Activated CD4-positive, alpha-beta T cell treated with anti-CD3 and anti-CD28 coated beads for 36 hours (primary cell): ENCODE measurements at places on chromosomes 12 and 14. TPM values are rescaled to one million over a fixed set of nuclear protein-coding genes. Genes with fewer than 3 reads are reported as not detected.

DNA sequence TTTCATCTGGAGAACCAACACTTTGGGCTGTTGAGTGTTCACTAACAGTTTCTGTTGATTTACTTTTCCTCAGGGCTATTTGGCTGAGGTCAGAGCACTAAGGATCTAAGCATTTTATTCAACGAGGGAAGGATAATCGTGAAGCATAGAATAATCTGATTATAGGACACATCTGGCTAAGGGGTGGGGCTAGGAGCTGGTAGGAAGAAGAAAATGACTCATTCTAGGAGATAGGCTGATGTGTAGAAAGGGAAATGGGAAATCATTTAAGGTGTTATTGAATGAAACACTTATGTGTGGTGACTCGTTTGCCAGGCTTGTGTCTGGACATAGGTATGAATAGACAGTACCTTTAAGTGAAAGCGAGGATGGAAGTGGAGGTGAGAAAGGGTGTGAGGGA is 167.2 kb downstream of the ETNK1 start:
- DNase-seq = no peak

- DNase-seq = peak; percentile 46
Measured at GRCh38 chr12:92908108-92908507, 21.0 kb downstream of the EEA1 start.

DNA sequence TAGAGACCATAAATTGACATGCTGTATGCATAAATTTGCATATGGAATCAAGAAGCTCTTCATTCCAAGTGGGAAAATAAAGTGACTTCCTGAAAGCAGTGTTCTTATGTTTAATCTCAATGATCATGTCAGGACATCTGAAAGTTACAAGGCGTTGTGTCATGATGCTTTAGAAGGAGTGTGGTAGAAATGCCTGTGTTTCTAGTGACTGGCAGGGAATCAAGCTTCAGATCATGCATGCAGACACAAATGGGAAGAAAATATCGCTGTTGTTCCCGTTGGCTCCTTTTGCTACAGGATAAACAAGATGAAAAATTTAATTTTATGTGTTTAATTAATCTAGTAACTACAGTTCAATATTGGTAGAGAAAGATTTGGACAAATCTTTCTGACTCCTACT is 298.1 kb upstream of the SYT1 start:
- no peak for DNase-seq

- no peak for DNase-seq
Measured at GRCh38 chr12:17064834-17065233, 458.9 kb upstream of the LMO3 start.

GRCh38 chr12:127998988-127999387 is 268.0 kb upstream of the TMEM132C start:
- DNase-seq = no peak

DNA sequence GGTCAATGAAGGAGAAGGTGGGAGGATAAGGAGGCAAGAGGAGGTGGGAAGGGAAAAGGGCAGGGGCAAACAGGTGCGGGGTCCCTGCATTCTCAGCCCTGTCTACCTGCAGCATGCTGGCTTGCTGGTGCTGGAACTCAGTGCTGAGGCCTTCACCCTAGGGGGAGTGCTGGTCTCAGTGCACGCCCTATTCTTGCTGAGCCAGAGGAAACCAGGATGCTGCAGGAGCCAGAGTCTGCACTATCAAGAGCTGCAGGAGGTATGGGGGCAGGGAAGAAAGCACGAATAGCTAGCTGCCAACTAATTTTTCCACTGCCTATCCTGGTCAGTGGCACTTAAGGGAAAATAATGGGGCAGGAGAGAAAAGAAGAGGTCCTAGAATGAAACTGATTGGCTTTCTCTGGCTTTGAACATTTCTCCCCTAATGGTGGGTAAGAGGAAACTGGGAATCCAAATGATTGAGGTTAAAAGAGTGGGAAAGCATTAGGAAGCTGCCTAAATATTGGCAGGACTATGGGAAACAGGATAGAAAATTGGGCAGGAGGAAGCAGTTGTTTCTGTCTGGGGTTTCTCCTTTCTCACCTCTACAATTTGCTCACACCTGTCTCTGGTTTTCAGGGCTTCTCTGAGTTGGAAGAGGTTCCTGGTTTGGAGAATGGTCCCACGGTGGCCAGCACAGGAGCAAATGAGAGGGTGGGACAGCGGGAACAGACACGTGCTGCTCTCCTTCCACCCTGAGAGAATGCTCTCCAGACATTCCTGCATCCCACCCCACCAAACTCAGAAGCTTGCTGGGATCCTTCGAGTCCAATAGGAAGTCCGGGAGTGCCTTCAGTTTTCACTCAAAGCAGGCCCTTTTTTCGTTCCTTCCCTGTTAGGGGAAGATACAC is 1.9 kb downstream of the TMEM253 start:
- DNase-seq = no peak

GRCh38 chr12:12425001-12425400 is 68.1 kb downstream of the BORCS5 start:
- DNase-seq = no peak

DNA sequence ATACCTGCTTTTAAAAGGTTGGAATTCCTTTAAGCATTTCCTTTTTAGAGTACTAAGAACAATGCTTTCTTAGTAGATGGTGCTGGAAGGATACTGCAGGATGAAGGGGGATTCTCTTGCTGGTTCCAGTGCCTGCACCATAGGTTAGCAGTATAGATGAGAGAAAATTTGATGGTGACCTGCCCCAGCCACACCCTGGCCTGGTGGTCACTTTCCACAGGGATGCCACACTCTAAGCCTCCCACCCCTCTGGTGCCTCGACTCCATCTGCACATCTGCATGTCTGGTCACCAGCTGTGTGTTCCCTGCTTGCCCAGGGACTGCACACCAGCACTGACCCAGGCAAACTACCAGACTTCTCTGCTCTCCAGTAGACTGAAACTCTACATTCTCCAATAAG is 19.1 kb downstream of the SLC2A3 start:
- DNase-seq = no peak

DNA sequence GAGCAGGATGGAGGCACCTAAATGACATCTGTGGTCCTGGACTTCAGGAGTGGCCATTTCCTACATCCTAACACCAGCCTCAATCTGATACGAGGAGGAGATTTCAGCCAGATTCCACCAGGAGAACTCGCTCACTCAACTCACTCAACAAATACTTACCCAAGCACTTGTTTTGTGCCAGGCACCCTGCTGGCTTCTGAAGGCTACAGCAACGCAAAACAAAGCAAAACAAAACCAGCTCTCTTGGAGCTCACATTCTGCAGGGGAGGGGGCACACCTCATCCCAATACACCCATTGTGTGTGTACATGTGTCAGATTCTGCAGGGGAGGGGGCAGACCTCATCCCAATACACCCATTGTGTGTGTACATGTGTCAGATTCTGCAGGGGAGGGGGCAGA is 144.8 kb downstream of the PIWIL1 start:
- DNase-seq = no peak

GRCh38 chr12:108547686-108548085 is 13.3 kb downstream of the SART3 start:
- no peak for DNase-seq

DNA sequence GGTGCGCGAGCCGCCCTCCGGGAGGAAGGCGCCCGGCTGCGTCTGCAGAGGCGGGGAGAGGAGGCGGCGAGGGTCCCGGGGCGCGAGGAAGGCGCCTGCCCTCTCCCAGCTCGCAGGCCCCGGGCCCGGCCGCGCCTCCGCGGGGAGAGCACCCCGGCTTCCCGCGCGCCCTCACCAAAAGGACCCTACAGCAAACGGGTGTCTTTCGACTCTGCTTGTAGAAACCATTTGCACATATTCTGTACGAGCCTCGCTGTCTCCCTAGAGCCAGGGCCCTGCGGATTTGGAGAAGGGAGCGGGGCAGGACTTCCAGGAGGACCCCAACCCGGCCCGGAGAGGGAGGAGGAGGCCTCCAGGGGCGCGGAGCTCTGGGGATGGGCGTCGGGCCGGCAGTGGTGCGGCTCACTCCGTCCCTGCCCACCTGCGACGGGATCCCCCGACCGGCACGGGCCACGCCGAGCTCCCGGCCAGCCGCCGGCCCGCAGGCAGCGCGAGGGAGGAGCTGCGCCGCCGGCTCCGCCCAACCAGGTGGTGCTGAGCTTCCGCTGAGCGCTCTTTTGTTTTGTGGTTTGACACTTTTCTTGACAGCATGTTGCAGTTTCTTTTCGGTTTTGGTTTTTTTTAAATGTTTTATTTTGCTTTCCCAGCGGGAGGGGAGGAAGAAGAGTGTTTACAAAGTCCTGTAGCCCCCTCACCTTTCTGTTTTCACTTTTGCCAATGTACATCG is 103.3 kb upstream of the FKBP4 start:
- peak; percentile 80 for DNase-seq

The OTX2 gene
- total RNA-seq = not detected

The KRT6C gene
- not detected for total RNA-seq

The RNASE3 gene
- total RNA-seq = not detected

The ANKRD33 gene
- not detected for total RNA-seq

The MARCHF9 gene
- total RNA-seq = 22.5 TPM

The HHIPL1 gene
- total RNA-seq = 0.07 TPM

The NGDN gene
- total RNA-seq = 53.0 TPM

The JAG2 gene
- total RNA-seq = 3.2 TPM
